ENCODE measurements at places on chromosomes 7 and 10. TPM values are rescaled to one million over a fixed set of nuclear protein-coding genes. Genes with fewer than 3 reads are reported as not detected.

DNA sequence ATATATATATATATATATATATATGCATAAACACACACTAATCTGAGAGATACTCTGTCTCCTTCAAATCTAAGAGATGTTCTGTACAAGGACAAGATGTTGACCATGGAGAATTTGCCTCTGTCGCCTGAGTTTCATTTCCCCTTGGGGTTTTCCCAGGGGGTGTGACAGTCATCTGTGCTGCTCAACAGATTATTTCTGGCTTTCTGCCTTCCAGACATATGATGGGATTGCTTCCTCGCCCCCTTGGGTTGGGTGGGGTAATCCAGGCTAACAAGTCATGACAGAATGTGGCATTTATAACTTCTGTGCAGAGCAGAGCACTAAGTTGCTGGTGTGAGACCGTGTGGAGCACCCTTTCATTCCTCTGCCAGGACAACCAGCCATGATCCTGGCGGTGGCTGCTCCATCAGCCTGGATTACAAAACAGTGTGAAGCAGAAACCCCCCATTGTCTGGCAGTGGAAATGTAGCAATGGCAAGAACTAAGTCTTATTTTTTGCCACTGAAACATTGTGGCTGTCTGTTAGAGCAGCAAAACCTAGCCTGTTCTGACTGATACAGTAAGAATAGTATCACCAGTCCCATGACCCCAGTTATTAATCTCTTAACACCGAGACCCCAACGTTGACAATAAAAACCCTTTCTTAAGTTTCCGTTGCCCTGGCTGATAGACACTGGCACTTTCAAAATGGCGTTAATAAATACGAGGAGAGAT lies 13.7 kb upstream of the USP6NL start:
- H3K4me3 ChIP-seq = no peak overlapping the region
- H3K27me3 ChIP-seq = peaks cover 30% of the 10 kb centered on the region
- DNase-seq = no peak
- H3K4me1 ChIP-seq = peaks cover 4% of the 10 kb centered on the region

- H3K27ac ChIP-seq = no peak overlapping the region
- H3K4me3 ChIP-seq = no peak overlapping the region
- H3K27me3 ChIP-seq = no peaks in the 10 kb centered on the region
- H3K36me3 ChIP-seq = no peaks in the 10 kb centered on the region
- DNase-seq = no peak
Observed at GRCh38 chr7:153934629-153935028, 117.6 kb upstream of the DPP6 start.

DNA sequence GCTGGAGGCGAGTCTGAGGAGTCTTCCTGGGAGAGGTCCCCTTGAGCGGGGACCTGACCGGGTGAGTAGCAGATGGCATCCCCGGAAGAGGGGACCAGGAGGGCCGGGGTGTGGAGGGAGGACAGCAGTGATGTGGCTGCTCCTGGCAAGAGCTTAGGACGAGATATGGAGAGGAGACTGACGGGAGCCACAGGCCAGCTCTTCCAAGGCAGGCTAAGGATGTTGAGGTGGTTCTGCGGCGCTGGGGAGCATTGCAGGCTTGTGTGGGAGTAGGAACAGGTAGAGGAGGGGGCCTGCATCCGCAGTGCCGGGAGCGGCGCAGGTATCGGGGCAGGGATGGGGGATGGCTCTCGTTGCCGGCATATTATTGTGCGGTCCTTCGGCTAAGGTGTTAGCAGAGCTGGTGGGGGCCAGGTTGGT lies 76.7 kb upstream of the ANLN start:
- DNase-seq = no peak
- H3K4me3 ChIP-seq = no peak overlapping the region
- H3K27me3 ChIP-seq = no peaks in the 10 kb centered on the region
- no peak overlapping the region for H3K27ac ChIP-seq
- no peaks in the 10 kb centered on the region for H3K36me3 ChIP-seq
- H3K4me1 ChIP-seq = peaks cover 8% of the 10 kb centered on the region

- H3K4me3 ChIP-seq = no peak overlapping the region
- no peak for DNase-seq
- H3K4me1 ChIP-seq = no peaks in the 10 kb centered on the region
Observed at GRCh38 chr10:128865436-128866195, 601.4 kb upstream of the MGMT start.

- no peaks in the 10 kb centered on the region for H3K27me3 ChIP-seq
- H3K4me1 ChIP-seq = no peaks in the 10 kb centered on the region
- no peak overlapping the region for H3K27ac ChIP-seq
- no peak for DNase-seq
Observed at GRCh38 chr10:2077231-2077630, 339.9 kb upstream of the ADARB2 start.

DNA sequence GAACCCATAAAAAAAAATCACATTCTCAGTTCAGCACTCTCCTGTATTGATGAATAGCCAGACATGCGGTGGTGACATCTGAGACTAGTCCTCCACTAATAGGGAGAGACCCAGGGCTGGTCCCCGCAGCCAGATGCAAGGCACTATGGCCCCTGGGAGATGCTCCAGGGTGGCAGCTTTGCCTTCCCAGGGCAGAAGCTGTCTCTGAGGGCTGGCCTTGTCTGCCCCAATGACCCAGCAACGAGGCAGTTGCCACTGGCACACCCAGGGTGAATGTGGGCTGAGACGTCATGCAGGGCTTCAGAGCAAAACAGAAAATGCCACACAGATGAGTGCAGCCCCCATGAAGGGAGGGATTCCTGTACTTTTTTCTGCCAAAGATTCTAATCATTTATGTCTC lies 50.1 kb upstream of the GDF10 start:
- no peaks in the 10 kb centered on the region for H3K27me3 ChIP-seq
- H3K36me3 ChIP-seq = no peaks in the 10 kb centered on the region
- no peak overlapping the region for H3K4me3 ChIP-seq

DNA sequence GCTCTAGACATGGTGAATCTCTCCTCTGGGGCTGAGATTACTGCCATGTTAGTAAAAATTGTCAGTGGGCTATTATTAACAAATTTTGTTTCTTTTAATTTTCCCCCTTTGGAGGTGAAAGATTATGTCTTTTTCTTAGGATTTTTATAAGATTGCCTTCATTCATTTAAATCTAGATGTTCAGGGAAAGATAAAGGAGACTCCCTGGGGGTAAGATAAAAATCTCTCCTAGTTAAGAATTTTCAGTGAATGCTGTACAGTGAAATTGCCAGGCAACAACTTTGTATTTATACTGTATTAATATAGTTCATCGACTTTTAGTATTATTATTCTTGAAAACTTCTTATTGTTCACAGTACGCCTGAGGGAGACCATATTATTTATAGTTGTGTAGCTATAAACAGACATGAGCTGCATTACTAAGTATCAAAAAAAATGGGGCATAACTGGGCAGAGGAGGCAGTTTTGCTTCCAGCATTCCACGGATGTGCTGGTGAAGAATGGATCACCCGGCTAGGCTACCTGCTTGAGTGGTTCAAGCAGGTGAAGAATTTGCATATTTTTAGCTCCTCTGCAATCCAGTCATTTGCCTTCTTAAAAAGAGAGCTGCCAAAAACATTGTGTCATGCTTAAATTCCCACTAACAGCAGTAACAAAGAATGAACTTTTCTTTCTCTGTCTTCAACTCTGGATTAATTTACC lies 552.1 kb downstream of the DNAJB9 start:
- H3K36me3 ChIP-seq = no peaks in the 10 kb centered on the region
- H3K27ac ChIP-seq = no peak overlapping the region
- no peaks in the 10 kb centered on the region for H3K27me3 ChIP-seq
- no peaks in the 10 kb centered on the region for H3K4me1 ChIP-seq
- no peak overlapping the region for H3K4me3 ChIP-seq
- DNase-seq = no peak

DNA sequence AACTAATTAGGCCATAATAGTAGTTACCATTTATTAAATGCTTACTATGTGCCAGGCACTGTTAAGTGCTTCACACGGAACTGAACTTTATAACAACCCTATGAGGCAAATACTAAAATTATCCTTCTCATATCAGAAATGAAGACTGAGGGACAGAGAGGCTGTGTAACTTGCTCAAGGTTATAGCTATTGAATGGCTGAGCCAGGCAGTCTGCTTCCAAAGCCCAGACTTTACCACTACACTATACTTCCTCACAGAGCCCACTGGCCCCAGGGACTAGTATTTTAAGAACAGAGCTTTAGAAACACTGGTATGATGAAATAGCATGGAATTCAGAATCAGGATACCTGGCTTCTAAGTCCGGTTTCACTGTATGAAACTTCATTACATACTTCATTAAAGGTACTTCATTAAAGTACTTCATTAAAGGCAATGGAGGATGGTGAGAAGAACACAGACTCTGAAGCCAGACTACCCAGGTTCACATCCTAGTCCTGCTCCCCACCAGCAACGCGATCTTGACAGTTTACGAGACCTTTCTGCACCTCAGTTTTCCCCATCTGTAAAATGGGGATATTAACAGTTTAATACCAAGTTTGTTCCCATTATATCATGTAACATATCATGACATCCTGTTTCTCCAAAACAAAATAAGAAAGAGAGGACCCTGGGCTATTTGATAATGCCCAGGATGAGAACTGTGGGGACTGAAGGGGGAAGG lies 19.6 kb downstream of the ANXA11 start:
- H3K27me3 ChIP-seq = no peaks in the 10 kb centered on the region
- no peak overlapping the region for H3K4me3 ChIP-seq
- peaks cover 67% of the 10 kb centered on the region for H3K4me1 ChIP-seq
- peaks cover 37% of the 10 kb centered on the region for H3K36me3 ChIP-seq

GRCh38 chr7:80453699-80454340 lies 58.0 kb downstream of the GNAT3 start:
- no peaks in the 10 kb centered on the region for H3K27me3 ChIP-seq
- no peak overlapping the region for H3K4me3 ChIP-seq
- H3K4me1 ChIP-seq = no peaks in the 10 kb centered on the region
- H3K36me3 ChIP-seq = no peaks in the 10 kb centered on the region

- DNase-seq = no peak
- peaks cover 4% of the 10 kb centered on the region for H3K36me3 ChIP-seq
- H3K27me3 ChIP-seq = no peaks in the 10 kb centered on the region
- H3K27ac ChIP-seq = no peak overlapping the region
- H3K4me3 ChIP-seq = no peak overlapping the region
Observed at GRCh38 chr7:2038931-2039728, 193.6 kb downstream of the MAD1L1 start.

DNA sequence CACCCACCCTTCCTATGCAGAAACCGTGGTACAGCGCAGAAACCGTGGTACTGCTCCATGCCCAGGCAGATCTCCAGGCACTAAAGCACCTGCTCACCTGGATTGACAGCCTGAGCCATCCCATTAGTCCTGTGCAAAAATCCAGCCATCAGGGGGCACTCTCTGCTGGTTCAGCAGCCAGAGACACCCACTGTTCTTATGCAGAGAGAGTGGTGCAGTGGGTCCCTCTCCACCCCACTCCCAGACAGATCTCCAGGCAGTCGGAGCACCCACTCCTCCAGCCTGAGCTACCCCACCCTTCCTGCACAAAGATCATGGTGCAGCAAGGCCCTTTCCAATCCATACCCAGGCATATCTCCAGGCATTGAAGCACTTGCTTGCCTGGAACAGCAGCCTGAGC lies 219.8 kb downstream of the CTNNA3 start:
- no peak overlapping the region for H3K27ac ChIP-seq
- H3K36me3 ChIP-seq = no peaks in the 10 kb centered on the region
- DNase-seq = no peak
- no peaks in the 10 kb centered on the region for H3K4me1 ChIP-seq

DNA sequence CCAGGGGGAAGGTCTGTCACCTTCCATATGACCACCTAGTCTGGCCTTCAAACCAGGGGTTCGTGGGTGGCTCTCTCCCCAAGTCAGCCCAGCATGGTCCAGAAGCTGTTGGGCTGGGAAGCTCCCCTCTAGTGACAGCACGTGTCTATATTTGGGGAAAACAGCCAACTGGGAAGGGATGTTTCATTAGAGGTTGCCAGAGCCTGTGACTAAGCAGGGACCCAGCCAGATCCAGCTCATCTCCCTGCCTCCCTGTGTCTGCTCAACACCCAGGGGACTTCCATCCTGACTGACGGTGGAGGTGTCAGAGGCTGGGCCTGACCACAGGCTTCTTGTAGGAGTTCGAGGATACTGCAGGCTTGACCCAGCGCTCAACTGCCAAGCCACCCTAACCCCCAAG lies 10.5 kb downstream of the STYXL1 start:
- H3K36me3 ChIP-seq = peaks cover 4% of the 10 kb centered on the region
- DNase-seq = no peak
- H3K27me3 ChIP-seq = no peaks in the 10 kb centered on the region
- H3K27ac ChIP-seq = no peak overlapping the region
- peaks cover 14% of the 10 kb centered on the region for H3K4me1 ChIP-seq

DNA sequence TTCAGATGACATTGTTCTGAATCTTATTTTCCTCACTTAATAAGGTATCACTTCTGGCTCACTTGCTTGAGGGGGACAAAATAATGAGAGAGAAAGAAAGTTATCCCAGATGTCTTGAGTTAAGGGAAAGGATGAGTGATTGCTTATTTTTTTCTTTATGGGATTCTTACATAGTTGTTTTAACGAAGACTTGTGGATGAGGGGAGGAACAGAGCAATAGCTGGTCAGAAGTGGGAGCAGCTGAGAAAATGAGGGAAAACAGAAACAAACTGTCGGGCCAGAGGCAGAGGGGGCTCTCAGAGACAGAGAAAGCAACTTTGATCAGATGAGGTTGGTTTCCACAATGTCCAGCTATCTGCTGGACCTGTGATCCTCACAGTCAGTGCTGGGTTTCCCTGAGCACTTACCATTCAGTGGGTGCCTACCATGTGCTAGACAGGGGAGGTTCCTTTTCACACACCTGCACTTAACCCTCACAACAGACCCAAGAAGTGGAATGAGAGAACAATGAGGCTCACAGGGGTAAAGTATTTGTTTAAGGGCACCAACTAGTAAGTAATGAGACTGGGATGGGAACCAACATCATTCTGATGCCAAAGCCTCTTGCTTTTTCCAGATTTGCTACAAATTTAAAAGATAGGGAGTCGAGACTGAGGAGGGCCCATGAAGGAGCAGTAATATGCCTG lies 64.2 kb downstream of the BICC1 start:
- no peaks in the 10 kb centered on the region for H3K36me3 ChIP-seq
- no peaks in the 10 kb centered on the region for H3K4me1 ChIP-seq
- H3K27me3 ChIP-seq = no peaks in the 10 kb centered on the region
- no peak for DNase-seq
- no peak overlapping the region for H3K27ac ChIP-seq
- no peak overlapping the region for H3K4me3 ChIP-seq

- H3K36me3 ChIP-seq = peaks cover 21% of the 10 kb centered on the region
- no peak for DNase-seq
- H3K27ac ChIP-seq = no peak overlapping the region
Observed at GRCh38 chr10:43605850-43606322, 352 bp upstream of the ZNF485 start.

DNA sequence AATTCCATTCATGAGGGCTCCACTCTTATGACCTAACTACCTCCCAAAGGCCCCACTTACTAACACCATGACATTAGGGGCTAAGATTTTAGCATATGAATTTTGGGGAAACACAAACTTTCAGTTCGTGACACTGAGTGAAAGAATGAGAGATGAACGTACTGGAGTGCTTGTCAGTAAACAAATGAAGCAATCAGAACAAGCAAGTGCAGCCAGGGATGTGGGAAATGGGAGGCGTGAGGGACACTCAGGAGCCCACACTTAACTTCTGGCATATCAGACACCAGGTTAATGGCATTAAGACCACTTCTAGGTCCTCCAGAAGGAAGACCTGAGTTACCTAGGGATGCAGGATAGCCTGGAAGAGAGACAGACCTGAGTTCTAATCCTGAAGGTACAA lies 2.3 kb upstream of the MDFIC start:
- no peak overlapping the region for H3K4me3 ChIP-seq
- peaks cover 17% of the 10 kb centered on the region for H3K36me3 ChIP-seq
- no peaks in the 10 kb centered on the region for H3K27me3 ChIP-seq
- peaks cover 47% of the 10 kb centered on the region for H3K4me1 ChIP-seq

The MYO1G gene
- total RNA-seq = 572 TPM

The GAD2 gene
- total RNA-seq = not detected

The MRLN gene
- not detected for total RNA-seq

The OR2A12 gene
- total RNA-seq = not detected

The TDRD1 gene
- 0.40 TPM for total RNA-seq

The EN2 gene
- not detected for total RNA-seq

The OGDHL gene
- not detected for total RNA-seq

The DNAJC12 gene
- 6.1 TPM for total RNA-seq

The RSPH10B gene
- not detected for total RNA-seq

The MMP21 gene
- not detected for total RNA-seq
